ENCODE measurements at places on chromosomes 1 and 21.

GRCh38 chr1:243944429-243945160 is 94.6 kb upstream of the AKT3 start:
- DNase-seq: no peak

- DNase-seq: peak; percentile 85
These were observed 20.1 kb downstream of the ECE1 start for GRCh38 chr1:21270086-21270689.

- DNase-seq: no peak
These were observed 140.3 kb upstream of the VANGL1 start for GRCh38 chr1:115501476-115501875.

DNA sequence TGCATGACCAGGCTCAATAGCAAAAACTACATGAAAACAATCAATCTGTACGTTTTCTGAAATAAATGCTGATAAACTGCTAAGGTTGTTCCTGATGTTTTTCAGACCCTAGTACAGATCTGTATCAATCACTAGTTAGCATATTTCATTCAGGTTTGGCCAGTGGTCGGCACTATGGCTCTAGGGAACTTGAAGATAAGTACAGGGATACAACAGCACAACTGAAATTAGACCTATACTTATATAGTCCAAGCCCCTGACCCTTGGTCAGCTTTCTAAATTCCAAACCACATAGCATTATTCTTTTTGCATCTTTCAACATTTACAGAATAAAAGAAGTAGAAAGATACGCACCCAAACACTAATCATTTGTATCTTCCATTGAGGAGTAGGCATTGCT is 142.7 kb downstream of the PLPPR4 start:
- no peak for DNase-seq

- DNase-seq: no peak
These were observed 5.3 kb downstream of the VANGL1 start for GRCh38 chr1:115647047-115647446.

- peak; percentile 36 for DNase-seq
These were observed 927 bp downstream of the WNT9A start for GRCh38 chr1:227946624-227947385.

- no peak for DNase-seq
These were observed 24.3 kb upstream of the EPS8L3 start for GRCh38 chr1:109787845-109788601.

GRCh38 chr21:43361493-43362296 is 65.2 kb downstream of the SIK1 start:
- DNase-seq: no peak

GRCh38 chr21:34690041-34690792 is 21.4 kb downstream of the CLIC6 start:
- DNase-seq: no peak

DNA sequence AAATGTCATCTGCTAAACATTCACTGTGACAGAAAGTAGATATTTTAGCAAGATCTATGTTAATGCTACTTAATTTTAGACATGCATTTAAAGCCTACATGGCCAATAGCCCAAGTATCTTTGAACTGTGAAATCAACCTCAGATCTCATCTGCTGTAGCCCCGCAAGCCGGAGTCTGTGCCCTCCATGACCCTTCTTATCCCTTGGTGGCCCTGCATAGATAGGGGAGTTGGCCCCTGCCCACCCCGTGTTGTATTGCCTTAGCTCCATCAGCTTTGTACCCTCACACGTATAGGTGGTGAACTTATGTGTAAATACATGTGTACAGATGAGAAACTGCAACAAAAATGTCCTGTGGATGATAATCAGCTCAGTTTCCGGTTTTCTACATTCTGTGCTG is 18.5 kb downstream of the ATP5PO start:
- DNase-seq: no peak

DNA sequence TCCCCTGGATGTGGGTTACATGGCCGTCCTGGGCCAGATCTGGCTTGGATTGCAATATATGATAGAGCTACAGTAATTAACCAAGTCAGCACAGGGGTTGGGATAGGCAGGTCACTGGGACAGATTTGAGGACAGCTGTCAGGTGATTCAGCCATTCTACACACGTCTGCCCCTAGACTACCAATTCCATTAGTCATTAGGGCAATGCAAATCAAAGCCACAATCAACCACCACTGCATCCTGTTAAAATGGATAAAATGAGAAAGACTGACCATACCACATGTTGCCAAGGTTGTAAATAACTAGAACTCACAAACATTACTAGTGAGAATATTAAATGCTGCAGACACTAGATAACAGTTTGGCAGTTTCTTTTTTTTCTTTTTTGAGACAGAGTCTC is 16.0 kb downstream of the C21orf58 start:
- no peak for DNase-seq

DNA sequence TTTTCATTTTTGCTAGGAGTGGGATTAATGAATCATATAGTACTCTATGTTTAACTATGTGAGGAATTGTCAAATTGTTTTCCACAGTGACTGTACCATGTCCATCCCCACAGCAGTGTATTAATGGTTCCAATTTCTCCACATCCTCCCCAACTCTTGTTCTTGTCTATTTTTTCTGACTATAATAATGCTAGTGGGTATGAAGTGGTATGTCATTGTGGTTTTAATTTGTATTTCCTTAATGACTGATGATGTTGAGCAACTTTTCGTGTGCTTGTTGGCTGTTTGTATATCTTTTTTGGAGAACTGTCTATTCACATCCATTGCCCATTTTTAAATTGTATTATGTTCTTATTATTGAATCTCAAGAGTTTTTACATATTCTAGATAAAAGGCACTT is 10.0 kb upstream of the KPRP start:
- DNase-seq: no peak

- DNase-seq: no peak
These were observed 90.7 kb downstream of the RPE65 start for GRCh38 chr1:68359045-68359444.

- DNase-seq: no peak
These were observed 19.7 kb downstream of the LRRC7 start for GRCh38 chr1:69587391-69587790.

DNA sequence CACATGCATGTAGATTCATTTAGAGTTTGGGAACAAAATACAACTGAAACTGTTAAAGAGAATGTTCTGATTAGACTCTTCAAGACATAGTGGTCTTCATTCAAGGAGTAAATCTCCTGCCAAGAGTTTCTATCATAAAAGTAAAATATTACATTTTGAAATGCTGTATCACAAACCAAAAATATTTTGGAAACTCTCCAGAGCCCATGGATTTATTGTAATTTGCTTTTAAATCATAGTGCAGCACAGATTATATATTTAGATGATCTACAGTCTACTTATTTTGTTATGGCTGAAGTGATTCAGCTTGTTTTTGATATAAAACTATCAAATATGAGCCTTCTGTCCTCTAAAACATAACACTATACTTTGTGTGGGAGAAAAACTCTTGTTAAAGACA is 105.3 kb downstream of the DISP1 start:
- no peak for DNase-seq

- no peak for DNase-seq
These were observed 80.8 kb downstream of the DYRK1A start for GRCh38 chr21:37447288-37447936.

GRCh38 chr21:46078322-46078977 is 19.5 kb upstream of the COL6A2 start:
- DNase-seq: no peak

DNA sequence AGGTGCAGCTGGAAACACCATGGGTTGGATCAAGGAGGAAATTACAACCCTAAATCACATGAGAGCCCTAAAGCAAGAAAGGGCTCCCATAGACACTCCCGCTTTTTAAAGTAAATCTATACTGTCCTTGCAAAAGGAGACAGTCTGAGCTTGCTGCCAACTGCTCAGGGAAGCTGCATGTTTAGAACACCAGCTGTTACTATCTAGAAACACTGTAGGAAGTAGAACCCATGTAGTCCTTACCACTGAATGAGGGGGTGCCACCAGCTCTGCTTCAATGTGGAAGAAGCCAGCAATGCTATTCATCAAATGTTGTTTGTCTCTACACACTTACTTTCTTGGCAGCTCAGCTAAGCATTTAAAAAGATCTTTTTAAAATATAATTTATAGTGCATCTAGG is 79.8 kb downstream of the PIGK start:
- no peak for DNase-seq

DNA sequence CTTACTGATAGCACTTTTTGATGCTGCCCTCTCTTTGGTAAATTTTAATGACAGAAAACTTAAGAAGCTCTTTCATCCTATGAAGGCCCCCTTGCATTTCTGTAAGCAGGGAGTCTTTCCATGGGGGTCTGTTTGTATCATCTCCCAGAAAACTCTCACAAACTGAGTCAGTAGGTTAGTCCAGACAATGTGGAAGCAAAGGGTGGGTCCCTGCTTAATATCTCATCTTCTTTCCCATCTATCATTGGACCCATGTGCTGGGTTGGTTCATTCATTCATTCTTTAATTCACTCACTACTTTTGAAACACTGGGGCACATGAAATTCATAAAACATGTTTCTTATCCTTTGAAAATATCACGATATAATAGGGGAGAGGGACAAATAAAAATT is 164.3 kb downstream of the NTMT2 start:
- no peak for DNase-seq

DNA sequence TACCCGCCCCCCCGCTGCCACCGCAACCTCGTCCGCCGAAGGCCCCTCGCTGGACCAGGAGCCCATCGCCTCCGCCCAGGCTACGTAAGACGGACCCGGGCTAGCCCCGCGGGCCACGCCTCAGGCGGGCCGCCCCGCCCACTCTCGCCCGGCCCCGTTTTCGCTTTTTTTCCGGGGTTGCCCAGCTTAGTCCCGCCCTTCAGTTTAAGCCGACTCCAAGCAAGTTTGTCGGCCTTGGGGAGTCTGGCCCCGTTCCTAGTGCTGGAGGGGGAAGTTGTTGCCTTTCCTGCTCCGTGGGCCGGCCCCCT is 3.0 kb downstream of the RUSC1 start:
- peak; percentile 81 for DNase-seq

DNA sequence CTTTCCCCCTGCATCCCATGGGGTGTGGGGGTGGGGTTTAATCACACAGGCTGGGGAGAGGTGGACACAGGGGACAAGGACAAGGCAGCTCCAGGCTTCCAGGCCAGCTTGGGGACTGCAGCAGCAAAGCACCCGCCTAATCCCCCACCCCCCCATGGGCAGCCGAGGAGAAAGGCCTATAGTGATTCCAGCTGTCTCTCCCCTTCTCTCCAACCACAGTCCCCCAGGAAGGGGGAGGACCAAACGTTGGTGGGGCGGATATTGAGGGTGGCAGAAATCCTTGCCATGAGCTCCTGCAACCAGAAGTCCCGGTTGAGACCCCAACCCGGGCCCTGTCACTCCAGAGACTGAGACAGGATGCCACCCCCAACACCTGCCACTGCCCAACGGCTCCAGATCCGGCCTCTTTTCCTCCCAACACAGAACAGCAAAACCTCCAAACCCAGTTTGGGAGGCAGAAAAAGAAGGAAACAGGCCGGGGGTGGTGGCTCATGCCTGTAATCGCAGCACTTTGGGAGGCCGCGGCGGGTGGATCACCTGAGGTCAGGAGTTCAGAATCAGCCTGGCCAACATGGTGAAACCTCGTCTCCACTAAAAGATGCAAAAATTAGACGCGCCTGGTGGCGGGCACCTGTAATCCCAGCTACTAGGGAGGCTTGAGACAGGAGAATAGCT is 1.7 kb downstream of the EPHA2 start:
- DNase-seq: no peak

GRCh38 chr1:38018864-38019343 is 6.4 kb downstream of the UTP11 start:
- DNase-seq: no peak

DNA sequence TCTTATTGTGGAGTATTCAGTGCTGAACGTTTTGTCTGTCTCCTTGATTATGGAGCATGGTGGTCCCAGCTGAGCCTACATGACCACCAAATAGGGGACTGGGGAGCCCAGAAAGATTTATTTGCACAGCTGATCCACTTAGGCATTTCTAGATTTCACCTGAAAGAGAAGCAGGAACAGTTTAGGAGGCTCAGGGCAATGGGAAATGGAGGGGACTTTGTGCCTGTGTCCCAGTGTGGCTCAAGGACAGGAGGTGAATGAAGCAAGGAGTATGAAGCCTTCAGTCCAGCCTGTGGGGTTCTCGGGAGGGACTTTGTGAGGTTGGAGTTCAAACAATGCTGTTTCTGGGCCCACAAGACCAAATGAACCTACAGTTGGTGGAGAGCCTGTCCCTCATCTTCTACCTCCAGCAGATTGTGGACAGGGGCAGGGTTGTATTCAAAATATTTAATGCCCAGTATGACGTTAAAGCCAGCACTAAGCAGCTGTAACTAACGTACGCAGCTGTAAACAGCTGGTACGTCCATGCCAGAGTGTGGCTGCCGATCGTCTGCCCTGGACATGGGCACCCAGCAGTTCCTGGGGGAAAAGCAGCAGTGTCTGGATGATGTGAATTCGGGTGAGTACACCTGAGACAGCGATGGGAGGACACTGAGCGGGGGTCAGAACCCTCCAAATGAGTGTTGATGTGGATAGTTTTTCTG is 164.9 kb upstream of the RAB4A start:
- DNase-seq: no peak

DNA sequence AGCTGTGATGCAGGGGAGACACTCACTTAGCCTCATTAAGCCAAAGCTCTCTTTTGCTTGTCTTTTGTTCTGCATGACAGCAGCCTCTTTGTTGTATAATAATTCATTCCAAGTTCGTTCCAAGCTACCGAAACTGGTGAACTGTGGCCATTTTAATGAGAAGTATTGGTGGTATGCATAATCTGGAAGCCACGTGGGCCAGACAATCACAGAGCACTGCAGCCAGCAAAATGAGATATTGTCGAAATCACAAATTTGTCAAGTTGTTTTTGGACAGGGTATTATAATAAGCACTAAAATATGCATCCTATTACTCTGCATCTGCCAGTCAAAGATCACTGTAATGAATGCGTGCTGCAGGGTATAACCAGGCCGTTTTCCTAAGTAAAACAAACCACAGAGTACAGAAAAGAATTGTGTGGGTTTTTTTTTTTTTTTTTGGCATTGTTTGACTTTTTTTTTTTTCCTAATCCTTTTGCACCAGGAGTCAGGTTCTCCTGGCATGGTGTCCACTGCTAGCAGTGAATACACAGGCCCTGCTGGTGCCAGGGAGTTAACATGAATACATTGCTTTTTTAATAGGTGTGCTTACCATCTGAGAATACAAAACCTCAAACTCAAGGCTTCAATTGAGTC is 423.9 kb downstream of the PTBP2 start:
- no peak for DNase-seq

GRCh38 chr1:48767975-48768510 is 8.6 kb downstream of the BEND5 start:
- DNase-seq: no peak

DNA sequence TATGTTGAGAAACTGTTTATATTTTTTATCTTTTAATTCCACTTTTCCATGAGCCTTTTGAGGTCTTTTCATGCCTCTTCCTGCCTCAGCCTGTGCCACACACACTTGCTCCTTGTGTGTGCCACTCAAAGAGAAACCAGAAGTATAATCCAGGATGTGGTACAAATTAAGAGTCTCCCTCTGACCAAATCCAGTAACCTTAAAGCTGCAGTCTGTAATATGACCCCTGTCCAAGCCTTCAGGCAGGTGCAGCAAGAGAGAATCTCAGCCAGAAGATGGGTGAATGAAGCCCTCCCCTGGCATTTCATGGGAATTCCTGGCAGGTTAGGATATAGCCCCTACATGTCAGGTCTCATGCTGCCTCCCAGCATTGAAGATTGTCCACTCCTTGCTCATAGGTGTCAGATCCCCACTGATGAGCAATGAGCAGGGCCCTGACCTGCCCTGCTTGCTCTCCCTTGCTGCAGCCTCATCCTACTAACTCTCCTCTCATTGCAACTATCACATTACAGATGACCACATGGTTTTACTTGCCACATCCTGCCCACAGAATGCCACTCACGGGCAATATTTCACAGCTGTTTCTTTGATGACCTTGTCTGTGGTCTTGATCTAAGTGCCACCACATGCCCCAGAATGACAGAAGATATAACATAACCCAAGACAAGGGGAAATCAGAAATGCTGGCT is 169.3 kb downstream of the SEC16B start:
- DNase-seq: no peak
